ENCODE measurements at places on chromosomes 13 and 19.

DNA sequence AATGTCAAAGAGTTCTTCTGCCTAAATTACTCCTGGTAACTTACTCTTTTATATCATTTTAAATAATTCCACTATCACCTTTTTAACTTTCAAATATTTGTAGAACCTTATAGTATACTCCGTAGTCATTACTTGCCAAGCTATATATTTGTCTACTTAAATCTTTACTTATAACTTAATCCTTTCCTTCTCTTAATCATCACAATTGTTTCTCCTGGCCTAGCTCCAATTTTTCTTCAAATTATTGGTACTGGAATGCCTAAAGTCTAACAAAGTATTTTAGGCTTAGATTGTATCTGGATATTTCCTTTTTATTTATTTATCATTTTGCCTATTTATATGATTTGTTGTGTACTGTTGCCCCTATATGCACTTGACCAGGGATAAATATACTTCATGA lies 109.5 kb downstream of the MZT1 start:
- no peak for DNase-seq

DNA sequence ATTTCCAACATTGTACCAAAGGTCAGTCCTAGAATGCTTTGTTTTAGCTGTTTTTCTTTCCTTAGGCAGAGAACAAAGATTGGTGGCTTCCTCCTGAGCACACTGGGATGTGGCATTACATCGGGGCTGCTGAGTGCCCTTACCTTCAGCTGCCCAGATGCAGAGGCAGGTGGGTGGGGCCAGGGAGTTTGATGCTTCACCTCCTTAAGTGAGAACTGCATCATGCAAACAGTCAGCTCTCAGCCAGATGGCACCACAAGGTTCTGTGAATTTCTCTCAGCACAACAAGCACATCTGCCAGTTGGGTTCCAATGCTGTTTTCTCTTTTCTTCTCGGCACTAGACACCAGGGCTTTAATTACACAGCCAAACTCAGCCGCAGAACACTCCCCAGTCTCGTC lies 87.4 kb upstream of the UBL3 start:
- no peak for DNase-seq

DNA sequence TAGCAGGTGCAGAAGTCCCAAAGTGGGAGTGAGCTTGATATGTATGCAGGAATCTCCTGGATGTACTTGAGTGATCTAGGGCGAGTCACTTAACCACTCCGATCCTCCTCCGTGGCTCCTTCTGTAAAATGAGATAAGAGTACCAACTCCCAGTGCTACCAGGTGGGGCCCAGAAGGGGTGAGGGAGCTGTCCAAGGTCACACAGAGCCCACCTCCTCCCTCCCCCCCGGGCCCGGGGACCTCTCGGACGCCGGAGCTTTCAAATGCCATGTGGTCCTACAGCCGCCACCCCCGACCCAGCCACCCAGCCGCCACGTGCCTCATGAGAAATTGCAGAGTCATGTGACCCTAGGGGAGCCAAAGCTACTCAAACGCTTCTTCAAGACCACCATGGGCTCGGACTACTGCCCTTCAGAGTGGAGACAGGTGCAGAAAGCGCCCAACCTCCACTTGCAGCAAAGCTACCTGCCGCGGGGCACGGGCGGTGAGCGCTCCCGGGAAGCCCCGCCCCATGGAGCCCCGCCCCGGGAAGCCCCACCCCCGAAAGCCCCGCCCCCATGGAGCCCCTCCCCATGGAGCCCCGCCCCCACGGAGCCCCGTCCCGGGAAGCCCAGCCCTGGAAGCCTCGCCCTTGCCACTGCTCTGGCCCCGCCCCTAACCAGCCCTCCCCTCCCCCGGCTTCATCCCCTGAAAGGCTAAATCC lies 10.1 kb upstream of the ZNF358 start:
- no peak for DNase-seq

DNA sequence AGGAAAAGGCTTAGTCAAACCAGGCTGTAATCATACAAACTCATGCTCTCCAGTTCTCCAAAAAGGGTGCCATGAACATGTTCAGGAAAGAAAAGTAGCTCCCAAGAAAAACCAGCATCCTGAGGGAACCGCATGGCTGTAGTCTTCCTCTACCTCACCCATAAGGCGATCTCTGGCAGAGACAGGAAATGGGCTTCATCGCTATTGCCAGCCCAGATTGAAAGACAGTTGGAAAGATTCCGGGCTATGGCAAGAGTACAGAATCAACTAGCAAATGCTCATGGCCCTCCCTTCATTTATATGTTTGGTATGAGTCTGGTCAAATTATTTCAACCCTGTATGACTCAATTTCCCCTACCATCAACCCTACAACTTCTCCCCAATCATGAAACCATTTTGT lies 140.1 kb downstream of the LHFPL6 start:
- no peak for DNase-seq

GRCh38 chr13:50691176-50691680 lies 152.3 kb downstream of the DLEU7 start:
- no peak for DNase-seq

DNA sequence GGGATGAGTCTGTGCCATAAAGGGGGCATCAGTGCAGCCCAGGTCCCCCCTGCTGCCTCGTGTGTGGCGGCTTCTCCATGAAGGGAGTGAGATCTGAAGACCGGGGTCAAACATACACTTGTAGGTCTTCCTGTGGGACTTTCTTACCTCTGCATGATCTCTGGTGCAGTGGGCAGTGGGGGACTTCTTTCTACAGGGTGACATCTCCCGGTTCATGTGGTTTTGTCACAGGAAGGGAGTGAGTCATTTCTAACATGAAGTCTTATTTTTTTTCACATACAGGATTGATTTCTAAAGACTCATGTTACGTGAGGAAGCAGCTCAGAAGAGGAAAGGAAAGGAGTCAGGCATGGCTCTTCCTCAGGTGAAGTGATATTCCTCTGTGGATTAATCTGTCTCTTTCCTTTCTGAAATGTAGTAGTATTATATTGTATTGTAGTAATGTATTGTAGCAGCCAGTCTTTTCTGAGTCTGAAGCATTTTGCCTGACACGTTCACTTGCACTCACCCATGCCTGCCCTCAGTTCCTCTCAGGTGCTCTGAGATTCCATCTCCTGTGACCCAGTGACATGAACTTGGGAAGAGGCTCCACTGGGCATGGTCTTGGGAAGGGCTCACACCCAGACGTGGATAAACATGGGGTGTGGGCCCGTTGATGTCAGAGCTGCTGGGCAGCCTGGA lies 15.7 kb downstream of the ZNF808 start:
- no peak for DNase-seq

DNA sequence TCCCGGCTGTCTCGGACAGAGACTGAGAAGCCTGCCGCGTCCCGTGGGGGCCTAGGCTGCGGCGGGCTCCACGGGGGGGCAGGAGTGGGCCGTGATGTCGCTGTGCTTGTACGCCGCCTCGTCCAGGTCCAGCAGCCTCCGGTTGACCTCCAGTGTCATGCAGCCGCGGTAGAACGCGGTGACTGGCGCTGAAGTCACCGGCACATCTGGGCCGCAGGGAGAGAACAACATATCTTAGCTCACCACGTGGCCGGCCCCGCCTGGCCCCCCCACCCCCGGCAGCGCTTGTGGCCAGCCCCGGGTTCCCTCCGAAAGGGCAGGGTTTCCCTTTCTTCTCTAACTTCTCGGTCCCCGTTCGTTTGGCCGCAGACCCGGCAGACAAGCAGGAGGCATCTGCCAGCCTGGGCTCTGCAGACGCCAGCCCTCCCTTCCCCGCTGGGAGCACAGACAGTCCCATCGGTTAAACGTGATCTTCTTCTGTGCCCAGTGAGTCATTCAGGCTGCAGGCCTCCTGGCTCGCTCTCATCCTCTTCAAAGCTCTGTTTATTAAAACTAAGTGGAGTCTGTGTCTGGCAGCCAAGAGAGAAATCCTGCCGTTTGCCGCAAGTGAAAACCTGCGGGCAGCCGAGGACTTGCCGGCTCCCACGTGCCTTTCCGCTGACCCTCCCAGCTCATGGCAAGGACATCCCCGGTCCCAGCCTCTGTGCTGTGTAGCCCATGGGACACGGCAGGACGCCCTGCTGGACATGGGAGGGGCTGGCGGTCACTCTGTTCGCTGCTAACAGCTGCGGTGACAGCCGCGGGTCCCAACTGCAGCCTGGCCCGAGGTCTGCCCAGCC lies 42.8 kb downstream of the GAS6 start:
- DNase-seq, result peak; percentile 99

All from MG63 (cell line).